ENCODE measurements at places on chromosomes 1 and 21.

DNA sequence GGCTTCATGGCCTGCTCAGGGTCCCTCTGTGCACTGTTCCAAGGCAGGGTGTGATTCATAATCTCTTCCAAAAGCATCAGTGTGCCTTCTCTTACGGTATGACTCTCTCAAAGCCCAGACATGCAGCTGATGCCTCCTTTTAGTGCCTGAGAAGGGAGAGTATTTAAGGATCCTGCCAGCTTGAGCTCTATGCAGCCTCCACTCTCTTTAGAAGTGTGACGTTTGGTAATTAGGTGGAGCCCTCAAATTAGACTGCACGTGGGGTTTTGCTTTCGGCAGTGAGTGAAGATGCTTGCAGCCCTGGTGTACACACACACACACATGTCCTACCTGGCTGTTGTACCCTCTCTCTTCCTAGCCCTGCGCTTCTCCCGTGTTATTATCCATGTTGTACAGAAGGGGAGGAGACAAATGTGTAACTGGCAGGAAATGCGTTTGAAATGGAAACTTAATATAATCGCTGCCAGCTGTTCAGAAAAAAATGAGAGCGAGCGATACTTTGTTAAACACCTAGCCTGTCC, 2.6 kb upstream of the C1orf174 start:
- DNase-seq: no peak

GRCh38 chr1:42904434-42904833, 54.2 kb downstream of the SLC2A1 start:
- DNase-seq: no peak

- DNase-seq: no peak
Measured at GRCh38 chr1:20980051-20980450, 192.9 kb upstream of the HP1BP3 start.

- no peak for DNase-seq
Measured at GRCh38 chr1:74343216-74343615, 108.0 kb downstream of the TNNI3K start.

- DNase-seq: no peak
Measured at GRCh38 chr21:24628046-24628445, 979.2 kb downstream of the MRPL39 start.

DNA sequence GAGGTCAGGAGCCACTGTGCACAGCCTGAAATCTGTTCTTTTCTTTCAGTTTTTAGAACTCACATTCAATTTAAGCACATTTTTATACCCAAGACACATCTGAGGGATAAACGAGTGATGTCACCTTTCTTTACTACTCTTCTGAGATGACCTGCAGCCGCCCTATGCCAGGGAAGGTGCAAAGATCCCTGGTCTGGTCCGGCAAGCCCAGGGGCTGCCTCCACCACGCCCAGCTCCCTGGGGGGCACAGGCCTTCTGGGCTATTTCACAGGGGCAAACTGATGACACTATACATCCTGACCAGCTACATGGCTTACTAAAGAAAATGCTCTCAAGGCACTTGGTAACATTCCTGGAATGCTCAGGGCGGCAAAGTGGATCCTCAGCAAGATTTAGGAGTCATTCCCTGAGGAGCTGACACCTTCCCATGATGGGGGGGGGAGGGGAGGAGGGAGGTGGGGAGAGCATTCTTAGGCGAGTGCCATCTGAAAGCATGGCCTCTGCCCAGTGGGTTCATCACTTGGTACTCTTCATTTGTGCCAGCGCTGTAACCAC, 11.3 kb downstream of the MRAP start:
- no peak for DNase-seq

GRCh38 chr1:171140401-171140800, 44.7 kb upstream of the FMO2 start:
- no peak for DNase-seq

- DNase-seq: no peak
Measured at GRCh38 chr21:40610345-40610744, 236.6 kb downstream of the DSCAM start.

DNA sequence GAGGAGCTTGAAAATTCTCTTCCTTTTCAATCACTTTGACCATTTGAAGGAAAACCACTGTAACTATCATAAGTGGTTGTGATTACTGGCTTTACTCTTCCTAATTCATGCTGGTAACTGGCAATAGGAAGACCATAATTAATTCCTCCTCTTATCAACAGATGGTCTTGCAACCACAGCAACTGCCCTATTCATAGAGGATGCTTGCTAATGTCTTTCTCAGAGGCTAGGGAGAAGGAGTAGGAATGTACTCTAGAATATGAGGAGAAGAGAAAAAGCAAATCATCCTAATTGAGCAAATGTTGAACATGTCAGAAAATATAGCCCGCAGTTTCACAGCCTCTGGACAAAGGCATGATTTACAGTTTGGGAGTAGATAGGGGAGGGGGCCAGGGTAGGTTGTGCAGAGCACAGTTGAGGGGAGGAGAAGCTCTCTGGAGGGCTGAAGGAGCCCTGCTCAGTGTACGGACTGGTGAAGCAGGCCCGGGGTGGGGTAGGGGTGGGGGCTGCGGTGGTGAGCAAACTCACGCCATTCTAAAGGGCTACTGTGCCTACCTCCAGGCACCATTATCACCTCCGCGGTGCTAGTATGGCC, 192.9 kb downstream of the PCP4 start:
- no peak for DNase-seq

GRCh38 chr1:119186471-119186870, 46.0 kb upstream of the WARS2 start:
- no peak for DNase-seq

- no peak for DNase-seq
Measured at GRCh38 chr1:154881820-154882535, 11.9 kb upstream of the KCNN3 start.

DNA sequence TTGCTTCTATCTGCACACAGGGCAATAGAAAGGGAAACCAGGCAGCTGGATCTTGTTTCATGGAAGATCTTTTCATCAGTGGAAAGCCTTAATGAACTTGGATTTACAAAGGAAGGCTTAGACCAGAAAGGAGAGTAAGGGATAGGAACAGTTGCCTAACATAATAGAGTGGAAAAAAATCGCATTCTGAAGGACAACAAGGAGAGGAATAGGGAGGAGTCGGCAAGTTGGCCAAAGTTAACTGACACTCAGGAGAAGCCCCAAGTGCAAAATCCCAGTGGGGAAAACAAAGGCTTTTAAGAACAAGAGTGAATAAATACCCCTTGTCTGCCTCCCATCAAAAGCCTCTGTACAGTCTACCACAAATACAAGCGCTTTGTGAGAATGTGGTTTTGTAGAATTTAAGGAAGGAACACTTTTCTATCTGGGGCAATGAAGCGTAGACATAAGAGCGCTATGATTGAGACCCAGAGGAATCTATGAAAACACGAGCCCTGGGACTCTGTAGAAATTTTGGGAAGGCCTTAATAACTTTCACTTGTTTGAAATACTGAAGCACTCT, 74.1 kb downstream of the ZNF648 start:
- no peak for DNase-seq

- no peak for DNase-seq
Measured at GRCh38 chr1:181010789-181011188, 11.9 kb downstream of the STX6 start.

GRCh38 chr1:201088395-201088794, 23.8 kb downstream of the CACNA1S start:
- DNase-seq: no peak

- no peak for DNase-seq
Measured at GRCh38 chr21:39014747-39015146, 168.5 kb downstream of the PSMG1 start.

DNA sequence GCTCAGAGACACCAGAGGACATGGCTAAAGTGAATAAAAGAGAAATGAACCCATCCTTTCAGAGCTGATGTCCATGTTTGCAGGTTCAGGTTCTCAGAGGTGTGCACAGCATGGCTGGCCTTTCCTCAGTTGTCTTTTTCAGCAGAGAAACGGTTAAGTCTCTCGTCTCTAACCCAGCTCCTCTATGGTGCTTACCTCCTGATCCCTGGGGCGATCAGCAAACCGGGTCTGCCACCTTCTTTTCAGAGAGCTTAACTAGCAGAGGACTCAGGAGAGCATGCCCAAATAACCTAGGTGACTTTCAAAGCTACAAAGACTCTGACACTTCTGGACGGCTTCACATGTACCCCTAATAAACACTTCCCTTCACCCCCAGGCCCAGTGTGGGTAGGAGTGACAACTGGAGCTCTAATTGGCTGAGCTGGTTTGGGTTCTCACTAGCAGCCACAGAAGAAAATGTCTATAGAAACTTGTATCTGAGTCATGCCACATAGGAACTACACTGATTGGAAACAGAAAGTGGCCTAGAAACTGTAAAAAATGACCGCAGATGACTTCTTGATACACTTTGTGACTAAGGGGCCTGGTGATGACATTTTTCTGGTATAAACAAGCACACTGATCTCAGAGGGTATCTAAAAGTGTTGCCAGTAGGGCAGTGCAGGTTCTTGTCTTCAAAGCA, at the start of gene AIM2:
TSS of gene AIM2 (minus strand) at position 329 of the 682 bp plus-strand sequence. CDS start 3,267 bp downstream, outside the sequence.
- DNase-seq: no peak

GRCh38 chr1:178531887-178532286, 19.0 kb downstream of the TEX35 start:
- DNase-seq: no peak

- no peak for DNase-seq
Measured at GRCh38 chr1:14113271-14113670, 413.3 kb downstream of the PRDM2 start.

- no peak for DNase-seq
Measured at GRCh38 chr1:38827318-38827717, 32.3 kb downstream of the RRAGC start.

DNA sequence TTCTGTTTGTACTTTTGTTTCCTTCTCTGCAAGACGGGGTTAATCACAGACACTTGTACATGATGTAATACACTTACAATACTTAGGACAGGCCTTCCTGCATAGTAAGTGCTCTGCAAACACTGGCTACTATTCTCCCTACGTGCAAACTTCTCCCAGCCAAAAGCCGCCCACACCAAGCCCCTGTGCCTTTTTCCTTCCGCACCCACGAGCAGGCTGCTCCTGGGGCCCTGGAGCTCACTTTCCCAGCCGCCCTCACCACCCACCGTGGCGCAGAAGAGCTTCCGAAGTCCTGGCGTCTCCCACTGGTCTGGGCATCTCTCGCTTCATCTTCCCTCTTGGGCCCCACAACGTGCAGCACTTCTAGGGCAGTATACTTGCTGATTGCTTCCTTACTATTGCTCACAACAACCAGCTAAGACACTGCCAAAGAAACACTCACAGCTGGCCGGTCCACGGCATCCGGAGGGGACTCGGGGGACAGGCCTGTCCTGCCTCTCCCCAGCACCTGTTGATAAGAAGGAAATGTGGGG, 22.5 kb upstream of the GPR157 start:
- DNase-seq: no peak

GRCh38 chr1:166471359-166471758, 304.6 kb upstream of the FAM78B start:
- DNase-seq: no peak

DNA sequence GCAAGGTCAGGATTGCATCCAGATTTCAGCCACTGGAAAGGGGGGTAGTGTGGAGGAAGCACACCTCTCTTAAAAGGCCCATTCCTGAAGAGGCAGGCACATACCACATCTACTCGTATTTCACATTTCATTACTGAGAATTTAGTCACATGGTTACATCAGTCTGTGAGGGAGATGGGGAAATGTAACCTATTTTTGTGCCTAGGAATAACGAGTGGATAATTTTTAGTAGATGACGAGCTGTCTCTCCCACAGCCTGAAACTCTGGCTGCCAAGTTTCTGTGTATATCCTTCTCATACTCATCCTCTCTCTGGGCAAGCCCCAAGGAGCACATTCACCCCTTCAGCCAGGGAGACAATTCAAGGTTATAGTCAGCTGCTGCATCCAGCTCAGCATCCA, 10.3 kb upstream of the C21orf91 start:
- DNase-seq: no peak

- DNase-seq: peak; percentile 41
Measured at GRCh38 chr1:151047925-151048644, 534 bp downstream of the C1orf56 start.

- no peak for DNase-seq
Measured at GRCh38 chr1:36170643-36171412, 14.9 kb downstream of the MAP7D1 start.

DNA sequence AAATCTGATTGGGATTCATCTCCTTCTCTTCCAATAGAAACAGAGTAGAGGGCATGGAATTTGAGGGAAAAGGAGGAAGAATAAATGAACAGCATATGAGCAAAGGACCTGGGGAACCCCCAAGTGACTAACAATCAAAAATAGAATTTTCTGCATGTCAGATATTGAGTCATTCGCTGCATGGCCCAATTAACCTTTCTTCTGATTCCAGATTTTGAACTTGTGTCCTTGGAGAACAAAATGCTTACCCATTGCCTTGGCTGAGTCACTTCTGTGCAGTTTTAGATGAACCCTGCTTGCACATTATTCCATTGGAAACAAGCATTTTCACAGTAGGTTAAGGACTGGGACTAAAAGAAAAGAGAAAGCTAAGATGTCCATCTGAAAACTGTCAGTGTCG, 390.5 kb downstream of the ST6GALNAC3 start:
- DNase-seq: no peak

DNA sequence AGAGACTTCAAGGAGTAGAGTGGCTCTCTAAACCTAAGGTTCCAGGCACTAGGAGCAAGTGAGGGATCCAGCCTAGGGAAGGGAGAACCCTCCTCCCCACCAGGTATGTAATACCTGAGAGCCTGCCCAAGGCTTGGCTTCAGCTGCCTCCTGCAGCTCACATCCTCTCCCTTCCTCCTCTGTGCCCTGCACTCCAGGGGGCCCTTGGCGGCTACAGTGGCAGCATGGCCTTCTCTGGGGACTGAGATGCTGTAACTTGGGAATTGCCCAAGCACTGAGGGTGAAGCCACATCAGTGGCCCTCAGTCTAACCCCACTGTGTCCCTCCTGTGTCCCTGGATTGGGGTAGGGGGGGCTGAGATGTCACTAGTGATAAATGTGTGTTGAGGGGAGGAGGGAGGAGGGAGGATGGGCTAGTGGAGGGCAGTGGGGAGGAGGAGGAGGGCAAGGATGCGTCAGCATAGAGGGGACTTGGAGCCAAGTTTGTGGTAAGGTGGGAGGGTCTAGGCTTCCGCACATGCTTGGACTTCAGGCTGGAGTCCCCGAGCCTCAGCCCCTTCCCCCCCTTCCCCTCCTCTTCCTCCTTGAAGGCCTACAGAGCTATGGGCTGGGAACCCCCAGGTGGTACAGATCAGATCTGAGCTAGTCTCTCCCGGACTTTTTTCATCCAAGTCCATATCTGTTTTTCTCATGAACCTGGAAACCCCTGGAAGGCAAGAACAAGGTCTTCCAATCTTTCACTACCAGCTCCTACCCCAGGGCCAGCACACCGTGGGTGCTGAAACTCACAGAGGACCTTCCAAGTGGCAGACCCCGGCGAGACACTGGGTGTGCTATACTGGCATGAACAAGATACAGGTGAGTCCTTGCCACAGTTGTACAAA, 17.5 kb downstream of the COL9A2 start:
- no peak for DNase-seq

- DNase-seq: no peak
Measured at GRCh38 chr1:197235355-197235754, 32.7 kb upstream of the CRB1 start.

GRCh38 chr1:111222308-111223125, 5.0 kb upstream of the CHI3L2 start:
- DNase-seq: peak; percentile 58

GRCh38 chr1:222373216-222373615, 174.7 kb downstream of the HHIPL2 start:
- no peak for DNase-seq

GRCh38 chr1:17645068-17645911, 105.8 kb downstream of the ARHGEF10L start:
- DNase-seq: no peak

Measured in naive thymus-derived CD8-positive, alpha-beta T cell (primary cell).